Testis (tissue), 5 donors: ENCODE measurements at places on chromosomes 2 and 18. TPM values are rescaled to one million over a fixed set of nuclear protein-coding genes. Genes with fewer than 3 reads are reported as not detected.

The SLC16A14 gene
- polyA plus RNA-seq = 2.0 TPM

- DNase-seq = no peak
These were observed 3.4 kb downstream of the MBP start for GRCh38 chr18:77129150-77129551.

DNA sequence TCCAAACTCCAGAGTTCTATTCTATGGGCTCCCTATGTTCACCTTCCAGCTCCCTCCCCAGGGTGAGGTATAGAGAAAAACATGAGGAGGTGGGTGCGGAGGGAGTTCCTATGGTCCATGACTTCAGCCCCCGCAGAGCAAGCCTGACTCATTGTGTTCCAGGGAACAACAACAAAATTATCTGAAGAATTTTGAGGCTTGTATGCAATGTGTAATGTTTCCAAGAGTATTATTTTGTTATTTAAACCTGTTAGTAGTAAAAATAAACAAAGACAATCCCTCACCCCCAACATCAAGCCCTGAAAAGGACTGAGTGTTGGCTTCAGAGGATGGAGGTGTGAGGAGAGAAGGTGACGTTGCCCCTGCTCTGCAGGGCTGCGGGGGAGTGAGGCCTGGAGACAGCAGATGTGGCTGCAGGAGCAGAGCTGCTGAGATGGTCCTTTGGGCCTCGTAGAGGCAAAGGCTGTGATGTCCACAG is 29.0 kb downstream of the LAMA3 start:
- DNase-seq = no peak

The TOGARAM2 gene
- 5.2 TPM for polyA plus RNA-seq

DNA sequence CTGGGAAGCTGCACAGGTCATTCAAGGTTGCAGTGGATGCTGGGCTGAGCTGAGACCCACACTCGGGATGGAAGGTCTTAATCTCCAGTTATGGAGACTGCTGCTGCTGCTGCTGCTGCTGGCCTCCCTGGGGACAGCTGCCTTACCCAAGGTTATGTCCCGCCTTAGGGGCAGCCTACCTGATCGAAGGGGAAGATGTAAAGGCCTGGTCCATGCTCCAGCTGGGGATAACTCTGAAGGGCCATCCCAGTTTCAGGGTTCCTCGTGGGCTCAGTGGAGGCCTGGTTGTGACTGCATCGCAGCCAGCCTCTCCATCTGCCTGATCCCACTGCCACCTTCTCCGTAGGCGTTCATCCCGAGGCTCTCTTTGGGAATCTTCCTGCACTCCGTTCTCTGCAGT is 33.0 kb downstream of the RHOB start:
- DNase-seq = no peak

The PLEK gene
- 9.2 TPM for polyA plus RNA-seq
